ENCODE measurements at places on chromosomes 2 and 18.

DNA sequence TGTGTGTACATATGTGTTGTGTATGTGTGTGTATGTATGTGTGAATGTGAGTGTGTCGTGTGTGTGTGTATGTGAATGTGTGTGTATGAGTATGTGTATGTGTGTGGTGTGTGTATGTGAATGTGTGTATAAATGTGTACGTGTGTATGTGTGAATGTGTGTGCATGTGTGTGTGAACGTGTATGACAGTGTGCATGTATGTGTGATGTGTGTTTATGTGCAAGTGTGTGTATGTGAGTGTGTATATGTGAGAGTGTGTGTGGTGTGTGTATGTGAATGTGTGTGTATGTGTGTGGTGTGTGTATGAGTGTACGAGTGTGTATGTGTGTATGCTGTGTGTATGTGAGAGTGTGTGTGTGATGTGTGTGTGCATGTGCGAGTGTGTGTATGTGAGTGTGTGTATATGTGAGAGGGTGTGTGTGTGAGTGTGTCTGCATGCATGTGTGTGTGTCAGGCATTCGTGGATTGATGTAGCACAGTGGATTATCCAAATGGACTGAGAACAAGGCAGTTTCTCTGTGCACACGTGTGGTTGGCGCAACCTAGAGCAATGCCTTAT, 127.2 kb downstream of the SH3BP4 start:
- no peak for DNase-seq

DNA sequence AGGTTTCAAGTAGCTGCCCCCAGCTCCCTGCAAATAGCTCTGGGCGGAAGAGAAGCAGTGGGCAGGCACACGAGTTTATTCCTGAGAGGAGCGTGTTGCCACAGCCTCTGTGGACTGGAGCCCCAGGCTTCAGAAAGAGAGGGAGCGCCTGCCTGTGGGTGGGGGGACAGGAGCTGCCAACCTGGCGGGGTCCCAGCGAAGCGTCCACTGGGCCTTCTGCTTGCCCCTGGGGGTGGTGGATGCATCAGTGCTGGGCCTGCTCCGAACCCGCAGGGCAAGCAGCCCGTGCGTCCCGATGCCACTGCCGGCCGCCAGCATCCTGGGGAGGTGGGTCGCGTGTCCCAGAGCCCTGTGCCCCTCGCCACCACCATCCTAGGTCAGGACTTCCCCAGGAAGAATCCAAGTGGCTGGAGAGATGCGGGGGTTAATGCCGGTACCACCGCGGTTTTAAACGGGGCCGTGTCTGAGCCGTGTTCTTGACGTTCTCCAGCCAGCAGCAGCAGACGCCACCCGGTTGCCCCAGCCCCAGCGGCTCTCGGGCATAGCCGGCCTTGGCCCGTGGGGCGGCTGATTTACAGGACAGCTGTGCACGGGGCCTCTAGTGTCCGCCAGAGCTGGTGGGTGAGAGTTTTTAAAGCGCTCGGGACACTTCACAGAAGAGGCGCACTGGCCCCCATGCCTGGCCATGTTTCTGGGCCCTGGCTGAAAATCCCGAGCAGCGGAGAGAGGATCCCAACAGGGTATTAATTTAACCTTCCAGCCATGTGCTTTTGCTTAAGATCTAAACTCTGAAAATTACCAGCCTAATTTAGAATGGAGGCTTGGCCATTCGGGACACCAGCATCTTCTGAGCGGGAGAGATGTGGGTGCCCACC, 84.7 kb downstream of the NFATC1 start:
- no peak for DNase-seq

DNA sequence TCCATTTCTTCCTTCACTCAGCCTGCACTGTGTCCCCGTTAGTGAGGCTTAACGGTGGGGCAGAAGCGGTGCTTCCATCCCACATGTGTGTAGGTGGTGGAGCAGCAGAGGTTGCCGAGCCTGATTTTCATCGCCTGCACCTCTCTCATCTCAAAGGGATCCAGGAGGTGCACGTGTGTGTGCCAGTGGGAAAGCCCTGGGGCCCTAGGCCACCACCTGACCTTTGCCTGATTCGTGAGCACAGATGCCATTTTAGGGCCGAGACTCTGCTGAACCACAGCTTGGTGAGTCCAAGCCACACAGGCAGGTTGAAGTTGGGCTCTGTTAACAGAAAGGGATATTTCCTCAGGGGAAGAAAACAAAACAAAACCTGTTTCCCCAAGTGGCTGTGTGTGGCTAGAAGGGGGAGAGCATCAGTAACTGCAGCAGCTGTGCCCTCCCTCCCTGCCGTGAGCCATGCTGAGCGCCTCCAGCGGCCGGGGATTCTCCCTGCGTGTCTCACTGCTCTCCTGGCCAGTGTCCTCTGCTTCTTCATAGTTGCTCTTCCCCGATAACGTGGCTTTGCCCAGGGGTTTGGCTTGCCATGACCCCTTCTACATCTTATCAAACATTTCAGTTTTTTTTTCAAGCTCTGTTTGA, 81.5 kb downstream of the MAPRE2 start:
- DNase-seq: no peak

DNA sequence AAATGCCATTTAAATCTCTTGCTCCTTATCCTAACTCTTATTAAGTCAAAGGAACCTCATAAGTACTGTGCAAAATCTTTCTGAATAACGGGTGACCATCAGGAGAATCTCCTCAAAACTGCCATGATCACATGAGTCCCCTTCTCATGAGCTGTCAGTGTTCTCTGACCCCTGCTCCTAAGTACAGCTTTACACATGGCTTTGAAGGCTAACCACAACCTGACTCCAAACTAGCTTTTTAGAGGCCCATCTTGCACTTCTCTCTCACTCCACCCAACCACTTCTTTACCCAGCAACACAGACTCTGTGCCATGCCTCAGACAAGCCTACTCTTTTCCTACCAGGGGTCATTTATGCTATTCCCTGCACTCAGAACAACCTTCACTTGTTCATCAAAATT, 253.8 kb downstream of the GPD2 start:
- no peak for DNase-seq

DNA sequence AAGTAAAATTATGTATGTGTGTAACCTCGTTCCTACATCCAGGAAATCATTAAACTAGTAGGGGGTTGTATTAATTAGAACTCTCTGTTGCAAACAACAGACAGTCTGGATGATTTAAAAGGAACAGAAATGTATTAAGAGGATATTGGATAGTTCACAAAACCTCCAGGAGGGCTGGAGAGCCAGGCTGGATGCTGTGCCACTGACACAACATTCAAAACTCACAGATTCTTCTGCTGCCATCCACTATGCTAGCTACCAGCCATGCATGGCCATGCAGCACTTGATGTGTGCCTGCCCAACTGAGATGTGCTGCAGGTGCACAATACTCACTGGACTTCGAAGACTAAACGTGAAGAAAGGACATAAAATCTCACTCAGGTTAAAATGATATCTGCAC, 48.2 kb upstream of the SH3RF3 start:
- no peak for DNase-seq

Measured in fibroblast of skin of scalp (primary cell).